RKO (cell line): ENCODE measurements at places on chromosomes 7 and 10.

GRCh38 chr10:8586504-8586903 lies 532.0 kb downstream of the GATA3 start:
- DNase-seq = no peak

GRCh38 chr7:43764039-43764761 lies 5.7 kb downstream of the BLVRA start:
- no peak for DNase-seq

DNA sequence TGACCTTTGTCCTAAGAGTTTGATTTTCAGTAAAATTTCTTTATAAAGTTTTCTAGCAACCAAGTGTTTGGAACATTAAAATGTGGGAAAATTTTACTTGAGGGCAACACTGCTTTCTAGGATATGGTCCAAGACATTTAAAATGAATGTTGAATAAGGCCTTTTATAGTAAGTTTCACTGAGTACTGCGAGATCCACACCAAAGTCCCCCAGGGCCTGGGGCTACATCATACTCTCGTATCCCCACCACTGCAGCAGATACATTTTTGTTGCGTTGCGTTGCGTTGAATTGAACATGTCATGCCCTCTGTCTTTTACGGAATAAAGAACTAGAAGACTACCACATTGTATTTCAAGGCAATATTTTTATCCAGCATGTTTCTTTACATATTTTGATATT lies 44.5 kb downstream of the PRTFDC1 start:
- DNase-seq = no peak

GRCh38 chr7:13910805-13911551 lies 78.5 kb downstream of the ETV1 start:
- DNase-seq = no peak

DNA sequence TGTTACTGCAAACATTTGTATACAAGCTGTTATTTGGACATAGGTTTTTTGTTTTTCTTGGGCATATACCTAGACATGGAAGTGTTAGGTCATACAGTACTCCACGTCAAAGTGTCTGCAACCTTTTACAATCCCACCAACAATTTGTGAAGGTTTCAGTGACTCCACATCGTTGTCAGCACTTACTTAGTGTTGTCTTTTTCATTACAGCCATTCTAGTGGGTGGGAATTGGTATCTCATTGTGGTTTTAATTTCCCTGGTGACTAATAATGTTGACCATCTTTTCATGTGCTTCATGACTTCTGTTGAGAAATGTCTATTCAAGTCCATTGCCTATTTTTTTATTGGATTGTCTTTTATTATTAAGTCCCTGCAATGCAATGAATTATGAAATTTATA lies 95.0 kb downstream of the UBE3C start:
- no peak for DNase-seq

- no peak for DNase-seq
These were observed 215.3 kb upstream of the RHOBTB1 start for GRCh38 chr10:61159253-61159652.

GRCh38 chr10:24988831-24989640 lies 26.9 kb downstream of the ENKUR start:
- no peak for DNase-seq

GRCh38 chr10:29323367-29323766 lies 34.5 kb downstream of the LYZL1 start:
- DNase-seq = no peak

- no peak for DNase-seq
These were observed 100.3 kb downstream of the DOCK4 start for GRCh38 chr7:112105584-112106530.

DNA sequence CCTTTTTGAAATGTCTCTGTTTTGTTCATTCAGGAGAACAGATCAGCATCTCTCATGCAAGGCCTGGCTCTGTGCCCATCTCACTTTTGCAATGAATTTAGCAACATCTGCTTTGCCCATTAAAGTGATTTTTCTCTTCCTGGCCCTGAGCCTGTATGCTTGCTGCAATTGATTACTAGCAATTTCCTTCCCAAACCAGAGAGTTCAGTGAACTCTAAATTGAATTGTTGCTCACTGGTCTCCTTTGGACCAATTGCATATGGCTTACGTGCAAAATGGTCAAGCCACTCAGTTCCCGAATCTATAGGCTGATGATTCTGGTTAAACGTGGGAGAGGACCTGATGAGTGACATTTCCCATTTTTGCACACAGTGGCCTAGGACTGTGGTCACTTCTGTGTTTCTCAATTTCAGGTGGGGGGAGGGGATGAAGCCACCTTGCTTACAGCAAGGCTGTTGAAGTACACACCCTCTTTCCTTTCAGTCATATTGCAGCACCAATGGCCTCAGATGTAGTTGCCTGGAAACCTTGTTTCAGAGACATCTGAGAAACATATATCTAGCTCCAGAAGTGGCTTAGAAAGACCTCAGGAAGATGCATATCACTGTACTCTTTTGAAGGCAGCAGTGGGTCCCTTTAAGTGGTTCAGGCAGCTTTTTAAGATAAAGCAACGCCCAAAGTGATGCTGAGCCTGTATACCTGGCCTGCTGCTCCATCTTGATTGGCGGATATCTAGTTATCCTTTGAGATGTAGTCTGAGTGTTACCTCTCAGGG lies 201.4 kb downstream of the PTEN start:
- DNase-seq = no peak

DNA sequence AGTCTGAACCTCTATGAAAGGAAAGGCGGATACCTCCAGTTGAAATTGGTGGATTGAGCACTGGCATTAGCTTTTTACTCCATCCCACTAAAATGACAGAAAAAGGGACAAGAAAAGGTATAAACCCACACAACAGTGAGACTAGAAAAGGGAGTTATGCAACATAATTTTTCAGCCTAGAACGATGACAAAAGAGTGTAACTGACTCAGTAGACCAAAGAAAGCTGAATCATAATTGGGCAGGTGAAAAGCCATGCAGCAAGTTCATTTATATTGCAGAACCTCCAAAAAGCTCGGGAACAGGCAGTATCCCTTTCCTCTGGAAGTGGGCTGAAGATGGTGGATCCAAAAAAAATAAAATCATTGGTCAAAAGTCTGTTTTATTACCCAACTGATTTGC lies 30.5 kb upstream of the ZCCHC24 start:
- DNase-seq = no peak

DNA sequence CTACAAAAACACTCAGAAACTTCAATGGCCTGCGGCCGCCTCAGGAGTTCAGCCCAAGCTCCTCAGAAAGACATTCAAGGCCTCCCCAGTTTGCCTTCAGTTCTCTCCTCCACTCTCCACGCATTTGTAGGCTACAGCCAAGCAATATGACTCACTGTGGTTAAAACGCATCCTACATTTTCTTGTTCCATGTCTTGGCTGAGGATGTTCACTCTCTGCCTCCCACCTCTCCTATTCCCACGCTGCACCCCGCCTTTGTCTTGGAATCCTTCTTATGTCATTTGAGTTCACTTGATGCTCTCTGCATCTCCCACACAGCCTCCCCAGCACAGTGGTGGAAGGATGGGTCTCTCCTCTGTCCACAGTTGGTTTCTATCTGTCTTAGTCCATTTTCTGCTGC lies 184.8 kb downstream of the NPSR1 start:
- no peak for DNase-seq

- no peak for DNase-seq
These were observed 90.4 kb downstream of the ZMIZ1 start for GRCh38 chr10:79159141-79159651.

- no peak for DNase-seq
These were observed 39.2 kb upstream of the GARS1 start for GRCh38 chr7:30555525-30555924.

GRCh38 chr7:36303202-36304098 lies 86.2 kb upstream of the ANLN start:
- DNase-seq = peak; percentile 8

GRCh38 chr10:78859769-78860168 lies 209.0 kb upstream of the ZMIZ1 start:
- DNase-seq = no peak

GRCh38 chr10:132702601-132703418 lies 83.1 kb downstream of the NKX6-2 start:
- no peak for DNase-seq

- no peak for DNase-seq
These were observed 14.9 kb upstream of the FAM3C start for GRCh38 chr7:121410829-121411596.
